Osteoblast (primary cell): ENCODE measurements at places on chromosomes 5 and 9. TPM values are rescaled to one million over a fixed set of nuclear protein-coding genes. Genes with fewer than 3 reads are reported as not detected.
A peak's percentile ranks its signal among the peaks of the same experiment; 100 is the strongest.

DNA sequence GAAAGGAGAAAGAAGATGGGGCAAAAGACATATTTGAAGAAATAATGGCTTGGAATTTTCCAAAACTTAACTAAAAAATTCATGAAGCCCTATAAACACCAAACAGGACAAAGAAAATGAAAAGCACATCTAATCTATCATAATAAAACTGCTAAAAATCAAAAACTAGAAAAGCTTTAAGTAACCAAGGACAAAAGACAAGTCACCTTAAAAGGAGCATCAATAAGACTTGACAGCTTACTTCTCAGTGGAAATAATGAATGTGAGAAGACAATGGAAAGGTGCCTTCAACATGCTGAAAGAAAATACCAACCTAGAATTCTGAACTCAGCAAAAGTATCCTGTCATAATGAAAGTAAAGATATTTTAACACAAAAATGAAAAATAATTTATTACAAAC lies 27.0 kb downstream of the GTF3C4 start:
- H3K4me3 ChIP-seq = no peak overlapping the region
- no peak for DNase-seq
- H3K4me1 ChIP-seq = no peaks in the 10 kb centered on the region
- H3K27me3 ChIP-seq = no peaks in the 10 kb centered on the region
- no peak overlapping the region for H3K27ac ChIP-seq

DNA sequence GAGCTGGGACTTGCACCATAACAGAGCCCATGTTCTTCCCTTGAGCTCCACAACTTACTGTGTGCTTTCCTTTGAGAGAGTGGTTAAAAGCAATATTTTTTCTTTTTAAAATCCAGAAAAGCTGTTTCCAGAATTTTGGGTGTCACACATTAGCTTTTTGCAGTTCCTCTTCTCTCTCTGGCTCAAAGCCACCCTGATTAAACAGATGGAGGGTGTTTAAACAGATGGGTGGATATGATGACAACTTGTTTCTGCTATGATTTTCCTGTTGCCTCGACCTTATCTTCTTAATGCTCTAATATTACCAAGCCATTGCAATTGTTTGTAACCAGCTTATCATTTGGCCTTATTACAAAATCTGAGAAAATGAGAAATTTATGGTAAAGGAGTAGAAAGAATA lies 22.9 kb upstream of the CFAP95 start:
- no peak overlapping the region for H3K4me3 ChIP-seq
- DNase-seq = no peak
- H3K36me3 ChIP-seq = no peaks in the 10 kb centered on the region
- no peaks in the 10 kb centered on the region for H3K4me1 ChIP-seq
- H3K27me3 ChIP-seq = peaks cover 6% of the 10 kb centered on the region

GRCh38 chr9:69317081-69317480 lies 7.9 kb upstream of the ENTREP1 start:
- no peaks in the 10 kb centered on the region for H3K4me1 ChIP-seq
- H3K27me3 ChIP-seq = peaks cover 19% of the 10 kb centered on the region
- no peak for DNase-seq
- H3K27ac ChIP-seq = no peak overlapping the region
- no peaks in the 10 kb centered on the region for H3K36me3 ChIP-seq

DNA sequence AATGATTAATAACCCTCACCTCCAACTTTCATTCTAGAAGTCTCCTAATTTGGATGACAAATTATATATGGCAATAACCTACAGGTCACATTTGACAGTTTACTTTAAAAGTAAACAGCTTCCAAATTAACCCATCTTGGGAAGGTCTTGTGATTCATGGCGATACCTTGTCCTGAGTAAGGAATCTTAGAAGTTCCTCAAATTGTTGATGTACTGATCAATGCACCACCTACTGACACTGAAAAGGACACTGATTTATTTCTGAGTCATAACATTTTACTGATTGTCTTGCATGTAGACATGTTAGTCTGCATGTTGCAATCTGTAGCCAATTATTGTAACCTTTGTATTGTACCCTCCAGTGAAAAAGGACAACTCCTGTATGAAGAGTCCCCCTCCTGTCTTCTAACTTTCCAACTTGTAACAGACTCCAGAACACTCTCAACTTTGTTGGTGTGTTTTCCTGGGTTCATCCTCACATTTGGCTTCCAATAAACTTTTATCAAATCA lies 16.0 kb upstream of the SLC22A5 start:
- no peaks in the 10 kb centered on the region for H3K36me3 ChIP-seq
- no peak overlapping the region for H3K4me3 ChIP-seq
- H3K27me3 ChIP-seq = peaks cover 8% of the 10 kb centered on the region
- DNase-seq = no peak
- no peak overlapping the region for H3K27ac ChIP-seq
- no peaks in the 10 kb centered on the region for H3K4me1 ChIP-seq

ACSL6 gene
- not detected in 2 replicates for total RNA-seq

SLC31A2 gene
- 23.0 and 24.6 TPM in 2 replicates for total RNA-seq

DNA sequence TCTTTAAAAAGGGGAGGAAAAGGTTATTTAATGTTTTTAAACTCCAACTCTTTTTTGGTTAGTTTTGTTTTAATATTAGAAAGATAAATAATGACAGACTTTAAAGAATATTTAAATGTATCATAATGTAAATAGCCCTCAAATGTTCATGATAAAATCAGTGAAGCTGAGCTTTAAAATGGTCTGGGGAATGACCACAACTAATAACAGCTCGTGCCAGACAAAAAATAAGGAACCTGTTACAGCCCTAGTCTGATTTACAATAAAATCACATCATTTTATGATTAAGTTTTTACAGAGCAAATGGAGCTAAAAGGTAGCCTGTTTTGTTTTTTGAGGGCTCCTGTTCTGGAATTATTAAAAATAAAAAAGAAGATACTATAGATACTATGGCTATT lies 46.1 kb downstream of the VCAN start:
- H3K36me3 ChIP-seq = peaks cover 53% of the 10 kb centered on the region
- H3K27ac ChIP-seq = peak overlapping the region; percentile 80
- H3K4me3 ChIP-seq = no peak overlapping the region
- no peak for DNase-seq
- no peaks in the 10 kb centered on the region for H3K27me3 ChIP-seq

NTNG2 gene
- total RNA-seq = 9.4 and 13.0 TPM in 2 replicates

GRCh38 chr9:21317956-21318923 lies 13.1 kb upstream of the IFNA5 start:
- H3K27ac ChIP-seq = no peak overlapping the region
- DNase-seq = no peak
- peaks cover 2% of the 10 kb centered on the region for H3K36me3 ChIP-seq
- peaks cover 32% of the 10 kb centered on the region for H3K27me3 ChIP-seq
- no peak overlapping the region for H3K4me3 ChIP-seq

DNA sequence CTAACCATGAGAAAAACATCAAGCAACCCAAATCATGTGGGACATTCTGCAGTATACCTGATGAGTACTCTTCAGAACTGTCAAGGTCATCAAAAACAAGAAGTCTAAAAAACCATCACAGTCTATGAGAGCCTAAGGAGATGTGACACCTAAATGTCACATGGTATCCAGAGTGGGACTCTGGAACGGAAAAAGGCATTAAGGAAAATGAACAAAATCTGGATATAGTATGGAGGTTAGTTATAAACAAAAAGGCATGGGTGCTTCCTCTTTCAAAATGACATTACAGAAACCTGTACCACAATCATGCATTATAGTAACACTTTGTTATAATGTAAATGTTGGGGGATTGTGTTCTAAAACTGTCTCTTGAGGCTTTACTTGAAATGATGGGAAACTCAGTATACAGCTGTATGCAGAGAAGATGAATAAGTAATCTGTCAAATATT lies 47.4 kb downstream of the PRKACG start:
- H3K4me1 ChIP-seq = no peaks in the 10 kb centered on the region
- H3K4me3 ChIP-seq = no peak overlapping the region
- H3K27ac ChIP-seq = no peak overlapping the region
- peaks cover 7% of the 10 kb centered on the region for H3K27me3 ChIP-seq
- no peak for DNase-seq
- no peaks in the 10 kb centered on the region for H3K36me3 ChIP-seq

DNA sequence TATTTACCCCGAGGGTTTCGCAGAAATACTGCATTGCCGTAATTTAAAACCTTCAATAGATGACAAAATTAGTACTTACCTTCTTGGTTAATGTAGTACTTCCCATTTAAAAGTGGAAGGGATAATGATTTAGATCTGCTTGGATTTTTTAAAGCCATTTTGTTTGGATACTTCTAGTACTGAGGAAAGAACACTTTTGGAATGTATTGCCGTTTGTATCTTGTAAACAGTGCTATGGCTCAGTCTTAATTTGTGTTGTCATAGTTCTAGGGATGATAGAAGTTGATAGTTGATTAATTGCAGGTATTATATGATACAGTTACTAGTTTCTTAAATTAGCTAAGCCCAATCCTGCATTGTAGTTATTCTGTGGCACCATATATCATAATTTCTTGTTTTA lies 33.1 kb downstream of the TNPO1 start:
- H3K4me1 ChIP-seq = peaks cover 50% of the 10 kb centered on the region
- no peak for DNase-seq
- H3K27ac ChIP-seq = peak overlapping the region; percentile 18
- H3K36me3 ChIP-seq = peaks cover 28% of the 10 kb centered on the region
- H3K27me3 ChIP-seq = no peaks in the 10 kb centered on the region

WNT8A gene
- not detected in 2 replicates for total RNA-seq

SAPCD2 gene
- total RNA-seq = 0.88 and 1.1 TPM in 2 replicates

CD72 gene
- 2.7 and 2.9 TPM in 2 replicates for total RNA-seq

DNA sequence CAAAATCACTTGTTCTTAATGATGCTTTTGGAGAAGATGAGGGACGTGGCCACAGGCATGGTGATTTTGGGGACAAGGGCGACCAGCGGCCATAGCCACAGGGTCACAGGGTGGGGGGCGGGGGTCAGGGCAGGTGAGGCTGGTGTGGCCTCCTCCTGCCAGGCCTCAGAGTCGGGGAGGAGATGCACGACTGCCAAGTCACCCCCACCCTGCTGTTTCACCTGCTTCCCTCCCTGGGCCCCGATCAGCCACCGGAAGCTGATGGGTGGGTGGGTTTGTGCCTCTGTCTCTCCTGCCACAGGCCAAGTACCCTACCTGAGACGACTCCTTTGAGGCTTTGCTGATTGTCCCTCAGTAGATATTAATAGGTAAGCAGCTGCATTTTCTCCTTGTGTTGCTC lies 199.3 kb downstream of the PAX5 start:
- DNase-seq = peak; percentile 76
- peaks cover 12% of the 10 kb centered on the region for H3K27me3 ChIP-seq
- H3K36me3 ChIP-seq = no peaks in the 10 kb centered on the region
- no peaks in the 10 kb centered on the region for H3K4me1 ChIP-seq
- no peak overlapping the region for H3K4me3 ChIP-seq

GRCh38 chr9:84659313-84659712 lies 10.2 kb upstream of the NTRK2 start:
- no peak for DNase-seq
- no peak overlapping the region for H3K4me3 ChIP-seq
- H3K36me3 ChIP-seq = no peaks in the 10 kb centered on the region
- no peak overlapping the region for H3K27ac ChIP-seq

- H3K36me3 ChIP-seq = no peaks in the 10 kb centered on the region
- peaks cover 47% of the 10 kb centered on the region for H3K4me1 ChIP-seq
- DNase-seq = no peak
These were observed 583 bp upstream of the TJP2 start for GRCh38 chr9:69173497-69173890.

DNA sequence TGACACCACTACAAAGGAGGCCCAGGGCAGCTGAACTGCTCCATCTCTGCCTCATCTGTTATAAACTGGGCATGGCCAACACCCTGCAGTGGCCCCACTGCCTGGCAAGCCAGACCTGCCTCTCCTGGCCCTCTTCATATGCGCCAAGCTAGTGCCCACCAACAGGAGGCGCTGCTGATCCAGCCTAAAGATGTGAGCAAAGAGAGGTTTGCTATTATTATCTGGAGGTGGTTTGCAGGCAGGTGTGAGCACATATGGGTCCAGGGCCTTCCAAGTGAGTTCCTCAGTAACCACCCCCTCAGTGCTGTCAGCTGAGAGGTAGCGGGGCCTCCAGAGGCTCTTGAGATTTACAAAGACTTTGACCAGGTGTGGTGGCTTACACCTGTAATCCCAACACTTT lies 232.2 kb downstream of the SYK start:
- DNase-seq = no peak
- H3K4me1 ChIP-seq = peaks cover 18% of the 10 kb centered on the region
- H3K4me3 ChIP-seq = no peak overlapping the region
- H3K36me3 ChIP-seq = no peaks in the 10 kb centered on the region
- no peaks in the 10 kb centered on the region for H3K27me3 ChIP-seq

- no peak for DNase-seq
- no peak overlapping the region for H3K27ac ChIP-seq
- no peaks in the 10 kb centered on the region for H3K27me3 ChIP-seq
- no peaks in the 10 kb centered on the region for H3K4me1 ChIP-seq
- no peak overlapping the region for H3K4me3 ChIP-seq
These were observed 94.1 kb downstream of the RXRA start for GRCh38 chr9:134420281-134420845.

GRCh38 chr5:137332296-137332695 lies 166.8 kb downstream of the SPOCK1 start:
- no peak for DNase-seq
- no peaks in the 10 kb centered on the region for H3K4me1 ChIP-seq
- H3K27ac ChIP-seq = no peak overlapping the region
- no peaks in the 10 kb centered on the region for H3K27me3 ChIP-seq
- H3K4me3 ChIP-seq = no peak overlapping the region
- H3K36me3 ChIP-seq = no peaks in the 10 kb centered on the region

- H3K27ac ChIP-seq = no peak overlapping the region
- no peaks in the 10 kb centered on the region for H3K27me3 ChIP-seq
- no peak for DNase-seq
- no peaks in the 10 kb centered on the region for H3K36me3 ChIP-seq
- no peak overlapping the region for H3K4me3 ChIP-seq
These were observed 62.1 kb downstream of the CETN3 start for GRCh38 chr5:90347462-90347861.

DNA sequence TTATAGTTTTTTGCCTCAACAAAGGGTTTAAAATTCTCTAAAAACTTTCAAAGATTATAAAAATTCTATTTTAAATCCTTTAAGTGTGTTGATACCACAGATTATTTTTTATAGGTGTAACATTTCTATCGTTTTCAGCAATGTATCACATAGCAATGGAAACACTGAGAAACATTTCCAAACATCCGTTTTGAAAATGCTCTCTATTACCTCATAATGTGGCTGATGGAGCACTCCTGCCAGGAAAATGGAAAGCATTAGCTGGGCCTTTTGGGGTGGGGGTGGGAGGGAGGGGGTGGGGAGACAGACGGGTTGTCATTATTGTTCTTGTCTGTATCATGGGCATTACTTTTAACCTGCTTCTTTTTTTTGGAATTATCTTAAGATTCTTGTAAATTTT lies 516.5 kb downstream of the ACTL7B start:
- H3K4me3 ChIP-seq = no peak overlapping the region
- H3K27ac ChIP-seq = no peak overlapping the region
- DNase-seq = peak; percentile 68
- no peaks in the 10 kb centered on the region for H3K27me3 ChIP-seq
- H3K4me1 ChIP-seq = no peaks in the 10 kb centered on the region
- no peaks in the 10 kb centered on the region for H3K36me3 ChIP-seq

DNA sequence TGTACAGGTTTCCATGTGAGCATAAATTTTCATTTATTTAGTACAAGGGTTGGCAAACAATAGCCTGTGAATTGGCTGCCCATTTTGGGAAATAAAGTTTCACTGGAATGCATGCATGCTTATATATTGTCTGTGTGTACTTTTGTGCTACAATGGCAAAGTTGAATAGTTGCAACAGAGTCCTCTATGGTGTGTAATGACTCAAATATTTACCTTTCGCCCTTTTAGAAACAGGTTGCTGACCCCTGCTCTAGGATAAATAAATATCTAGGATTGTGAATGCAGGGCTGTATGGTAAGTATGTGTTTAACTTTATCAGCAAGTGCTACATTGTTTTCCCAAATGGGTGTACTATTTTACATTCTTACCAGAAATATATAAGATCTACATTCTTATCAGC lies 47.2 kb downstream of the XRCC4 start:
- H3K27ac ChIP-seq = no peak overlapping the region
- H3K36me3 ChIP-seq = no peaks in the 10 kb centered on the region
- no peaks in the 10 kb centered on the region for H3K27me3 ChIP-seq
